ENCODE measurements at places on chromosomes 1 and 21. TPM values are rescaled to one million over a fixed set of nuclear protein-coding genes. Genes with fewer than 3 reads are reported as not detected.

LMX1A gene
- total RNA-seq: not detected

MXRA8 gene
- total RNA-seq: 2.1 TPM

PDZK1 gene
- not detected for total RNA-seq

ALPL gene
- not detected for total RNA-seq

CNR2 gene
- total RNA-seq: not detected

CRNN gene
- not detected for total RNA-seq

GNG4 gene
- total RNA-seq: not detected
